Heart left ventricle (tissue), 16 donors: ENCODE measurements at places on chromosomes 7 and 10. TPM values are rescaled to one million over a fixed set of nuclear protein-coding genes. Genes with fewer than 3 reads are reported as not detected.
A peak's percentile ranks its signal among the peaks of the same experiment; 100 is the strongest.

DNA sequence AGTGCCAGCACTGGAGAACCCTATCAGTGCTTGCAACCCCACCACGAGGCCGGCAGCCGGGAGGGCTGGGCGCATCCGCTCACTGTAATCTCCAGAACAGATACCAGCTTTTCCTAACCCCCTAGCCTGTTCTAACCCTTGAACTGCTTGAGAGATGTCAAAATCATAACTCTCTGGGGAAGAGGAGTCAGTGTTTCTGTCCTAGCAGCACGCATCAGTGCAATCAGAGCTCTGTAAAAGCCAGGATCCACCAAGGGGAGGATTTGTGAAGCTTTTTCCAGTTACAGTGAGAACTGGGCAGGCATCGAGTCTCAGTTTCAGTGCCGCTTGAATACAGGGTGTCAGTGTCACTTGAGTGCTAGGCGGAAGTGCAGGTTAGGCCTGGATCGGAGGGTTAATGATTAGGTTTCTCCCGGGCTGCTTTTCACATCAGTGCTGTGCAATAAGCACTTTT is 104.5 kb upstream of the INSYN2A start:
- no peaks in the 10 kb centered on the region for H3K27me3 ChIP-seq
- DNase-seq: no peak
- H3K36me3 ChIP-seq: no peaks in the 10 kb centered on the region
- no peak overlapping the region for H3K4me3 ChIP-seq
- H3K27ac ChIP-seq: no peak overlapping the region

GRCh38 chr7:97373736-97374135 is 256.2 kb downstream of the SDHAF3 start:
- H3K27ac ChIP-seq: no peak overlapping the region
- no peak for DNase-seq

DNA sequence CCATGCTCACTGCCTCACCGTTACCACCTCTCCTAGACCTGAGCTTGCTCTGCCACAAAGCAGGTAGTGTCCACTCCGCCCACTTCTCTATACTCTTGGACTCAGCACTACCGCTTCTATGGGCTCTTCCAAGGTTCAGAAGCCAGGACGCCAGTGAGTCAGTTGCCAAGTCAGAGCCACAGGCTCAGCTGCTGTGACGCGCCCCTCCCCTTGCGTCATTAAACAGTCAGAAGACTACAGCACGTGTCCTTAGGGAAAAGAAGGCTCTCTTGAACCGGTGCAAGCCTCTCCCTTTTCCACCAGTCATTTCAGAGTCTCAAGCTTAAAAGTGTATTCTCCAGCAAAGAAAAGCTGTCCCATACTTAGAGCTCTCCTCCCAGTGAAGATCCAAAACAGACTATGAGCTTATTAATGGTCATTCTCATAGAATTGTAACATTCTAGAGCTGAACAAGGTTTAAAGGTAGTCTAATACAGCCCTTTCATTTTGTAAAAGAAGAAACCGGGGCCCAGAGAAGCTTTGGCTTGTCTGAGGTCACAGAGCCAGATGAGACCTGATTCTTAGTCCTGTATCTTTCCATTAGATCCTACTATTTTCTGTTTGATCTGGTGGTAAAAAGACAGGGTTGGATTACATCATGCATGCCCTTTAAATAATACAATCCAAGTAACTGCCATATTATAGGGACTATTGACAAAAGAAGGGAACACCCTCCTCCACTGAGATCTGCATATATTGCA is 40.9 kb upstream of the MET start:
- no peak overlapping the region for H3K4me3 ChIP-seq
- peak; percentile 20 for DNase-seq
- no peak overlapping the region for H3K27ac ChIP-seq
- H3K4me1 ChIP-seq: no peaks in the 10 kb centered on the region
- no peaks in the 10 kb centered on the region for H3K27me3 ChIP-seq
- H3K36me3 ChIP-seq: no peaks in the 10 kb centered on the region

Gene GPR26
- not detected for polyA plus RNA-seq

GRCh38 chr10:104807581-104808310 is 166.7 kb downstream of the SORCS3 start:
- H3K4me1 ChIP-seq: no peaks in the 10 kb centered on the region
- H3K4me3 ChIP-seq: no peak overlapping the region
- H3K27me3 ChIP-seq: no peaks in the 10 kb centered on the region
- no peak for DNase-seq

GRCh38 chr7:156889746-156890145 is 3.2 kb downstream of the LMBR1 start:
- peaks cover 32% of the 10 kb centered on the region for H3K4me1 ChIP-seq
- H3K27me3 ChIP-seq: no peaks in the 10 kb centered on the region
- no peak overlapping the region for H3K4me3 ChIP-seq
- DNase-seq: no peak
- H3K27ac ChIP-seq: no peak overlapping the region
- no peaks in the 10 kb centered on the region for H3K36me3 ChIP-seq

GRCh38 chr7:21028186-21028585 is 241.5 kb upstream of the SP8 start:
- no peak overlapping the region for H3K27ac ChIP-seq
- no peaks in the 10 kb centered on the region for H3K4me1 ChIP-seq
- DNase-seq: no peak
- H3K27me3 ChIP-seq: no peaks in the 10 kb centered on the region
- no peak overlapping the region for H3K4me3 ChIP-seq
- no peaks in the 10 kb centered on the region for H3K36me3 ChIP-seq

DNA sequence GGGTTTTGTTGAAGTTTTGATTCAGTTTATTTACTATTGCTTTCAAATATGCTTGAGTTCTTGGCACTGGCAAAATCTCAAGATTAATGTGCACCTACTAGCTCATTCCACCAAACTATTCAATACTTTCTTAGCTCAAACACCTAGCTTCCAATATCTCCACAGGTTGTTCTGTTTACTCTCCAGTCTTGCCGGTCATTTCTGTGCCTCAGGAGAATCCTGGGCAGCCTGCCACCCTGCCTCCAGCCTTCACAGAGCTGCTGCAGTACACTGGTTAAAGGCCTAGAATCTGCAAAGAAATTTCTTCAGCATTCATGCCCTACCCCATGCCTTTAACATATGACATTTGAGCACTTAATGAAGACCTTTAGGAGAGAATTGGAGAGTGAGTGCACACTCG is 4.0 kb upstream of the TMEM106B start:
- peaks cover 5% of the 10 kb centered on the region for H3K4me1 ChIP-seq
- H3K36me3 ChIP-seq: no peaks in the 10 kb centered on the region
- no peak overlapping the region for H3K27ac ChIP-seq
- no peak overlapping the region for H3K4me3 ChIP-seq
- no peak for DNase-seq

Gene PIK3AP1
- 1.8 TPM for polyA plus RNA-seq

Gene PPP1R17
- polyA plus RNA-seq: not detected

DNA sequence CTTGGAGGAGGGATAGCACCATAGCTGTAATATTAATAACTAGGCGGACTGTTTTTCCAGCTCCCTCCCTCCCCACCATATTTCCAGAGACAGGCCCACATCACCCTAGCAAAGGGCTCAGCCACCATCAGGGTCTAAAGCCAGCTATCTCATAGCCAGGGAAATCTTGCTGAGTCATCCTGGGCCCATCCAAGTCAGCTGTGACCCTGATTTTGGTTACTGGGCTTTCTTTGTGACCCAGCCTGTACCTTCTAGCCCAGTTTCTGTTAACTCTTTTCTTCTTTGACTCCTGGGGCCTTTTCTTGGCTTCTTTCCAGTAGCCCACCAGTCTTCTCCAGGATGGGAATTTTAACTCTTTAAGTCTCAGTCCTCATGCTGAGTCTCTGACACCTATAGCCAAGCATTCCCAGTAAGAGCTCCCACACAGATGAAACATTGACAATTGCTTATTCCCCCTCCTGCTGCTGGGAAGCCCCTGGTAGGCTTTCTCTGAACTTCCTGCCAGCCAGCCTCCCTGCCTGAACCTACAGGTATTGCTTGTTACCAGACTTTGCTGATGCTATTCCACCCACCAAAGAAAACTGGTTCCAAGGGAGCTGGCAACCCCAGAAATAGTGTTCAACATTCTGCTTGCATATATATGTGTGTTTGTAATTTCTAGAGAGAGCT is 34.8 kb upstream of the ADO start:
- H3K27ac ChIP-seq: no peak overlapping the region
- H3K27me3 ChIP-seq: no peaks in the 10 kb centered on the region
- H3K4me1 ChIP-seq: peaks cover 29% of the 10 kb centered on the region
- no peaks in the 10 kb centered on the region for H3K36me3 ChIP-seq

DNA sequence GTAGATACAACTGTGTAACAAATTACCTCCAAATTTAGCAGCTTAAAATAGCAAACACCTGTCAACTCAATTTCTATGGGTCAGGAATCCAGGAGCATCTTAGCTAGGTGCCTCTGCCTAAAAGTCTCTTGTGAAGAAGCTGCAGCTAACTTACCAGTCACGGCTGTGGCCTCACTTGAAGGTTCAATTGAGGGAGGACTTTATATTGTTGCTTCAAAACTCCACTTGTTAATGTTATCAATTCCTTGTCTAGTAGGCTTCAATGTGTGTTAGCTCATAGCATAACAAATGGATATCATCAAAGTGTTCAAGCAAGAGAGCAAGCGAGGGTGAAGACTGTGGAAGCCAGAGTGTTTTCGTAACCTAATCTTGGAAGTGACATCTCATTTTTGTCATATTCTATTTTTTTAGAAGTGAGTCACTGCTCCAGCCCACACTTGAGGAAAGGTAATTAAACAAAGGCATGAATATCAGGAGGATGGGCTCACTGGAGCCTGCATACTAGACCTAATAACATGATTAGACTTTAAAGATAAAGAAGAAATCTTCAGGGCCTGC is 172.9 kb downstream of the SPAG6 start:
- no peaks in the 10 kb centered on the region for H3K4me1 ChIP-seq
- no peak overlapping the region for H3K27ac ChIP-seq
- no peaks in the 10 kb centered on the region for H3K36me3 ChIP-seq
- H3K4me3 ChIP-seq: no peak overlapping the region

GRCh38 chr10:65891073-65891981 is 1034.5 kb upstream of the LRRTM3 start:
- no peak overlapping the region for H3K27ac ChIP-seq
- H3K4me3 ChIP-seq: no peak overlapping the region
- no peaks in the 10 kb centered on the region for H3K27me3 ChIP-seq

Gene CTNNA3
- polyA plus RNA-seq: 4.8 TPM

Gene AOAH
- polyA plus RNA-seq: 1.00 TPM

Gene PCLO
- polyA plus RNA-seq: 0.21 TPM

GRCh38 chr10:59814878-59815277 is 61.6 kb upstream of the MRLN start:
- H3K4me1 ChIP-seq: peaks cover 24% of the 10 kb centered on the region
- H3K27ac ChIP-seq: no peak overlapping the region
- peaks cover 8% of the 10 kb centered on the region for H3K36me3 ChIP-seq
- DNase-seq: no peak

GRCh38 chr7:55065511-55066229 is 46.9 kb downstream of the EGFR start:
- DNase-seq: no peak
- H3K4me3 ChIP-seq: no peak overlapping the region
- H3K27ac ChIP-seq: peak overlapping the region; percentile 57
- H3K27me3 ChIP-seq: no peaks in the 10 kb centered on the region
- H3K4me1 ChIP-seq: peaks cover 4% of the 10 kb centered on the region

Gene FZD8
- 8.0 TPM for polyA plus RNA-seq

Gene KDM7A
- polyA plus RNA-seq: 3.0 TPM
